ENCODE measurements at places on chromosomes 13 and 19. TPM values are rescaled to one million over a fixed set of nuclear protein-coding genes. Genes with fewer than 3 reads are reported as not detected.

DNA sequence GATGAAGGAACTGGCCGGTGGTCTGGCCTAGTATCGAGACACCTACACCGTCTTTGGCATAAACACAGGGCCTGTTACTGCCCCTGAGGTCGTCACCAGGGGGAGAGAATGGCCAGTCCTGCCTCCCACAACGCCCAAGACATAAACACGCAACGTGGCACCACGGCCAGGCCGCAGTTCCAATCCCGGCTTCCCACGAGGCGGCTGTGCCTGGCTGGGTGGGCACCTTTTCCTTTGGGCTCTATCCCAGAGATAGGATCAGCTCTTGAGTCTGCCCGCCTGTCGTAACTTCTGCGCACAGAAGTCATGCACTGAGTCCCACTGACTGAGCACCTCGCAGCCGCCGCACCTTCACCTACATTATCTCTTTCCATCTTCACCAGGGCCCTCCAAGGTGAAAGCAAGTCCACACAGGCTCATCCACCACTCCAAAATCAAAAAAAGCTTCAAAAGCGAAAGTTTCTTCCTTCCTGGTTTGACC is 1.1 kb downstream of the MIER2 start:
- H3K36me3 ChIP-seq, result no peaks in the 10 kb centered on the region
- H3K27me3 ChIP-seq, result no peaks in the 10 kb centered on the region
- peak overlapping the region; percentile 68 for H3K27ac ChIP-seq
- DNase-seq, result no peak

GRCh38 chr19:50830266-50831025 is 2.9 kb downstream of the KLK15 start:
- H3K27ac ChIP-seq, result no peak overlapping the region
- H3K4me3 ChIP-seq, result no peak overlapping the region
- no peaks in the 10 kb centered on the region for H3K36me3 ChIP-seq
- H3K4me1 ChIP-seq, result peaks cover 2% of the 10 kb centered on the region

GRCh38 chr13:95304453-95304852 is 3.2 kb upstream of the ABCC4 start:
- H3K36me3 ChIP-seq, result peaks cover 2% of the 10 kb centered on the region
- no peak overlapping the region for H3K4me3 ChIP-seq
- peaks cover 7% of the 10 kb centered on the region for H3K4me1 ChIP-seq
- DNase-seq, result no peak
- H3K27me3 ChIP-seq, result no peaks in the 10 kb centered on the region

ZNF681 gene
- 2.1 TPM for total RNA-seq

IQCN gene
- 1.3 TPM for total RNA-seq

Data from lung (tissue), 17 donors.